ENCODE measurements at places on chromosomes 16 and 17.

DNA sequence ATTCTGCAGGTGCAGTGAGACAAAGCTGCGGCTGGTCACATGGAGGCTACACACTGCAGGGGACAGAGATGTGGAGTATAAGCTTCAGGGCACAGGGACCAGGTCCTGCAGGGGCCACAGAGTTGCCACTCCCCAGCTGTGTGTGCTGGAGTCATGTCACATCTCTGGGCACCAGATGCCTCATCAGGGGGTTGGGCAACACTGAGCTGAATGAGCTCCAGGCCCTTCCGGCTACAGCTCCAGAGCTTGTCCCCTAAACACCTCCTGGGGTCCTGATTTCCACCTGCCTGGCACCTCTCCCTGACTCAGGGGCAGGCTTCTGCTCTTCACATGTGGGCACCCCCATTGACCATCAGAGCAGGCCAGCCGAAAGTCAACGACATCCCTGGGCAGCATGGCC is 32.5 kb downstream of the SPHK1 start:
- no peak for DNase-seq

GRCh38 chr16:19486750-19487325 is 35.1 kb downstream of the GDE1 start:
- no peak for DNase-seq

- DNase-seq, result peak; percentile 70
Measured at GRCh38 chr17:77371117-77371887, 230.5 kb downstream of the SEC14L1 start.

DNA sequence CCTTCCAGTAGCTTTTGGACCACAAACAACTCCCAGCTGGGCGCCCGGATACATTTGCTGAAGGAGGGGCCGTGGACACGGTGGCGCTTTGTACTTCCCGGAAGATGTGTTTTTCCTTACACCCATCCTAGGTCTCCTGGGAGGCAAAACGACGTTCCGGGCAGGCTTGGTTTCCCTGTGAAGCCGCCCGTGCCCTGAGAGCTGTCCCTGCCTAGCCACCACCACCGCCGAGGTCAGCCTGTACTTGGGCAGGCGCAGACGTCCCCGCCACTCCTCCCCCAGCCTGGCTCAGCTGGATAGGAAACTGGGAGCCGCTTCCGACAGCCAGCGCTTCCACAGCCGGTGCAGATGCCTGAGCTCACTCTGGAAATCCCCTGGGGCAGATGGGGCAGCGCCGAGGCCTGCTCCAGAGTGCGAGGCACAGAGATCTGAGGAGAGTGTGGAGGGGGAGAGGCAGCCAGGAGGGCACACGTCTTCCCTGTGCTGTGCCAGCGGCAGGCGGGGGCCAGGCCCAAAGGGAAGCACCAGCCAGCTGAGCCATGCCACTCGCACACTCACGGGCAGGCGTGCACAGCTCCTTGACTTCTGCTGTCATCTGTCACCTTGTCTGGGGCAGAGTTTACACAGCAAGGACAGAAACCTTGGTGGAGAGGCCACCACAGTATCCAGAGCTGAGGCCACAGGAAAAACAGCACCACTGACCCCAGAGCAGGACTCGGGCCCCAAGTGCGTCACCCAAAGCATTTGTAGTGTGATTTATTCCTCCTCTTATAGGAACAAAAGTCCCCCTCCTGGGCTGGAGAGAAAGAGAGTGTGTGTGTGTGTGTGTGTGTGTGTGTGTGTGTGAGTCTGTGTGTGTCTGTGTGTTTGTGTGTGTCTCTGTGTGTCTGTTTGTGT is 3.0 kb downstream of the RHBDF2 start:
- peak; percentile 73 for DNase-seq

- no peak for DNase-seq
Measured at GRCh38 chr16:2724816-2725348, 4.9 kb upstream of the PRSS27 start.

GRCh38 chr16:56589141-56590039 is at the start of gene MT3:
Gene MT3, plus strand, starts transcription at chr16:56589528. Its CDS starts 63 bp downstream, at chr16:56589591.
- no peak for DNase-seq

DNA sequence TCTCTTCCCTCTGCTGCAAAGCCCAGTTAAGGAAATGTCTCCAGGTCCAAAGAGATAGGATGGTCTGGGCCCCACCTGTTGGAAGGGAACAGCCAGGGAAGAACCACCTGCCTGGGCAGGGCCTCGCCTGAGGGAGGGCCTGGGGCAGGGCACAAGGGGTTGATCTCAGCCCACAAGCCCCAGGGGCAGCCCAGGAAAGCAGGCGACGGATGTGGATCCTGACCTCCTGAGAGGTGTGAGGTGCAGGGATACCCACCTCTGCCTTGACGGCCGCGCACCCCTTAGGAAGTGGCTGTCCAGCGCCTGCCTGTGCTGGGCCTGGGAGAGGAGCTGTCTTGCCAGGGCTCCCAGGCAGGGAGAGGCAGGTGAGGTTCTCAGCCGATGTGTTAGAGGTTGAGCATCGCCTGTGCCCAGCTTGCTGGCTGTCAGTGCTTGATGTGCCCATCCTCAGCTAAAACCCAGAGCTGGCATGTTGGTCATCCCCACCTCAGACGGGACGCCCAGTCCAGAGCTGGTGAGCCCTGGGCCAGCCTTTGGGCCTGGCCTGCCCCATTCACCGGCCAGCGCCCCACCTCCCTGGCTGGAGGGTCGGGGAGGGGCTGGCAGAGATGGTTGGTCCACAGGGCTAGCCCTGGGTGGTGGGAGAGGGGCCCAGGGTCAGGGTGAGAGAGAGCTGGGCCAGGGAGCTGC is 434 bp downstream of the CEMP1 start:
- DNase-seq, result no peak

- no peak for DNase-seq
Measured at GRCh38 chr17:2631211-2631610, 37.8 kb downstream of the PAFAH1B1 start.
